ENCODE measurements at places on chromosomes 3 and 15. TPM values are rescaled to one million over a fixed set of nuclear protein-coding genes. Genes with fewer than 3 reads are reported as not detected.

DNA sequence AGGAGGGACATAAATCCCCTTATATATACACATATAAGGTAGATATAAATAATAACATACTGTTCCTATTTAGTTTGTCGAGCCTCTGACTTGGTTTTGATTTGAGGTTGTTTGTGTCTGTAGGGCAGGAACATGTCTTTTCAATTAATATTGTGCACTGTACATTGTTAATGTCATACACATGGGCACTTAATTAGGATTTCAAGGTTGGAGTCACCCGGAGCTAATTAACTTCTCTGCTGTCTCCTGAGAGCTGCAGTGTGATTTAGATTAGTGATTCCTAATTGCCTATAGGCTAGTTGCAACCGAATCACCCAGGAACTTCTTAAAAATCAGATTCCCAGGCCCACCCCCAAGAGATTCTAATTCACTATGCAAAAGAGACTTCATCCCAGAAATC is 50.4 kb upstream of the FILIP1L start:
- DNase-seq, result no peak

DNA sequence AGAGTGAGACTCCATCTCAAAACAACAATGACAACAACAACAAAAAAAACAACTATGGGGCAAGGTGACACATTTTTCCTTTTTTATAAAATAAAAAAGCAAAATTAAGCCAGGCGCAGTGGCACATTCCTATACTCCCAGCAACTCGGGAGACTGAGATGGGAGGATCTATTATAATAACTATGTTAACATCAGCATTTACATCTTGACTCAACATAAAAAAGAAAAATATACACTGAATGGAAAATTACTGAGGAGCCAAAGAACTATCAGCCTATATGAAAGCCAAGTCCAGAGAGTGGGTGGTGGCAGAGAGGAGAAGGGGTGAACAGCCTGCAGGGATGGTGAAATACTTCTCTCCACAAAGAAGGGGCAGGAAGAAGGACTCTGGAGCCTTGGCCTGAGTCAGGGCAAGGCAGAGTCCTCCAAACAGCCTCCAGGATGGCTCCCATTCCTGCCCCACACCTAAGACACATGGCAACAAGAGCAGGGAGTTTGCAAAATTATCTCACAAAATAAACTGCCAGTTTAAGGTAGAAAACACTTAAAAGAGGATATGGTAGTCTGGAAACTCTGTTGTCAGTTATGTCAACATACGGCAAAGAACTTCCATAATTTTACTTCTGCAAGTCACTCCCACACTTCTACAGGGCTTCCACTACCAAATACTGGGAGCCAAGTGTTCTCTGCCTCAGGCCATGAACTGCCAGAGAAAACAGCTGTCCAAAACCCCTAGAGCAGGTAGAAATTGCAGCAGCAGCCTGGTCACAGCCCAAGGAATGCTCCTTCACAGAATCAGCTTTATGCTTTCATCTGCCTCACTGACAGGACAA is 25.9 kb downstream of the HSPBAP1 start:
- DNase-seq, result no peak

PRTG gene
- 0.32 TPM for total RNA-seq

- DNase-seq, result no peak
These were observed 57.4 kb upstream of the BDH1 start for GRCh38 chr3:197613199-197613598.

GRCh38 chr15:61916104-61916503 is 144.1 kb downstream of the VPS13C start:
- DNase-seq, result no peak

DNA sequence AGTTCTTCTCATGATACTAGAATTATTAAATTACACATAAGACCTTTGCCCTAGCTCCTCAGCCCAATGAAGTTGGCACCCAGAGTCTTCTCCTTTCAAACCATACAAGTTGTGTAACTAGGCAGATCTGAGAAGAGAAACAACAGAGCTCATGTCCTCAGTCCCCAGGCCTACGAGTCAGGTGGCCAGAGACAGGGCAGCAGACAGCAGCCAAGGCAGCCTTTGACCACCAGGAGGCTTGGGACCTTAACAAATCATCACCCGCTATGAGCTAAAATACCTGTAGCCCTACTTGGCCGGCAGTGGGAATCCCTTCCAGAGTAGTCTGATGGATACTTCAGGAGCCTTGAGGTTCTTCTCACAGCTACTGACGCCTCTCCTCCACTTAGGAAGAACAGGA is 18.3 kb downstream of the STIMATE start:
- no peak for DNase-seq

GMPPB gene
- 127 TPM for total RNA-seq

- DNase-seq, result no peak
These were observed 249.1 kb downstream of the PLCL2 start for GRCh38 chr3:17133632-17134545.

DNA sequence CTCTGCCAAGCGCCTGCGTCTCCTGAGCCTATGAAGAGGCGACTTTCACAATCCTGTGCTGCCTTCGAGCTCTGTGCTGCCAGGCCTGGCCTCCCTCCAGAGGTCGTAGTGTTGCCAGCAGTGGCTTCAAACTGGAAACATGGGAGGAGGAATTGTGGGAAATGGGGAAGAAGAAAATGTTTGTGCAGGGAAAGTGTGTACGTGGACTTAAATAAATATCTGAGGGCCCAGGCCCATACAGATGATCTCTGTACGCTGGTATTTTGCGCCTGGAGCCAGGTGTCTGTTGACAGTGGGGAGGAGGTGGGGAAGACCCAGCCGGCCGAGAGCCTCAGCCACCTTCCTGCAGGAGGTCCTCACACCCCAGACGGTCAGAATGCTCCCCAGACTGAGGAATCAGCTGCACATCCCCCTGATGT is 44.6 kb downstream of the ZBTB38 start:
- peak; percentile 73 for DNase-seq

FBXO40 gene
- not detected for total RNA-seq

GRCh38 chr15:66126031-66126441 is 127.5 kb downstream of the MEGF11 start:
- DNase-seq, result no peak

DNA sequence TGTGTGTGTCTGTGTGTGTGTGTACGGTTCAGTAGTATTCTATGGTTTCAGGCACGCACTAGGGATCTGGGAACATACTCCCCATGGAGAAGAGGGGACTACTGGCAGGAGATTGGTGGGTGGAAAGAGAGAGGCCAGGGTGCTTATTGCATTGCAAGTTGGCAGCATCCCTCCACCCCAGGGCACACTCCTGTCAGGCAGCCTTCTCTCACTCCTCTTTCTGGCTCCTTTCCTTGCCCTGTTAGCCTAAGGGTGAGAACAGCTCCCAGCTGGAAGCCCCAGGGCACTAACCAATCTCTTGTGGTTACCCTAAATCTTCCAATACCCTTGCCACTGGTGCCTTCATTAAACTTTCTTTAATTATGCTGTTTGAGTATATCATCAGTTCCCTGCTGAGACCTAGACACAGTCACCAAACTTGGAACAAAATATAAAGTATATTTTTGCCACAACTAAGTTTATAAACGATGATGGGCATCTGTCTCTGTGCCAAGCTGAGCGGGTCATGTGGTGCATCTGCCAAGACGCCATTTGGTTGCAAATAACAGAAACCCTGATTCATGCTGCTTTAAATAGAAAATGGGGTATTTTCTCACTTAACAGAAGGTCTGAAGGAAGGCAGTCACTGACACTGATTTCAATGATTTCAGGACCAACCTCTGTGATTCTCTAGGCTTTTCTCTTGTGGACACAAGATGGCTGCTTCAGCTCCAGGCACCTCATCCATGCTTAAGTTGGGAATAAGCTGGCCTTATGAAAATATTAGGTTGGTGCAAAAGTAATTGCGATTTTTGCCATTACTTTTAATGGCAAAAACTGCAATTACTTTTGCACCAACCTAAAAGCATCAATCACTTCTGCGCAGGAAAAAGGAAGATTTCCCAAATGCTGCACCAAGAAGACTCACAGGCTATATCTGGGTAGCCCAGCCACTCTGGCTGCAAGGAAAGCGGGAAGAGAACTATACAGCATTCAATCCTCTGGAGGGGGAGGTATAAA is 476.9 kb upstream of the PROK2 start:
- DNase-seq, result no peak

TMEM62 gene
- total RNA-seq, result 33.0 TPM

NPAP1 gene
- not detected for total RNA-seq

GRCh38 chr3:135964160-135964955 is 1.2 kb upstream of the PPP2R3A start:
- DNase-seq, result no peak

- peak; percentile 87 for DNase-seq
These were observed 8.8 kb upstream of the ELP6 start for GRCh38 chr3:47522082-47522987.

DNA sequence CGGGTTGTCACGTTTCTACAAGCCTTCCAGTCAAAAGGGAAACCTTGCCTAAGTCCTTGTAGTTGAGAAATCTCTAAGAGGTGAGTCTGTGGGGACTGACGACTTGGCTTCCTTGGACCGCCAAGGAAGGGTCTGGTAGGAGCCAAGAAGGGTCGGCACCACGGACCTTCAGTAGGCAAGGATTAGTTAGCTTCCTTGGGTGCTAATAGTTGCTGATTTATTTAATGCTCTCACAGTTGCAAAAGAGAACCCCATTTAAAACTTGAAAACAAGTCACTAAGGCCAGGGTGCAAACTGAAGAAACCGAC is 361 bp upstream of the LCMT2 start:
- no peak for DNase-seq

DNA sequence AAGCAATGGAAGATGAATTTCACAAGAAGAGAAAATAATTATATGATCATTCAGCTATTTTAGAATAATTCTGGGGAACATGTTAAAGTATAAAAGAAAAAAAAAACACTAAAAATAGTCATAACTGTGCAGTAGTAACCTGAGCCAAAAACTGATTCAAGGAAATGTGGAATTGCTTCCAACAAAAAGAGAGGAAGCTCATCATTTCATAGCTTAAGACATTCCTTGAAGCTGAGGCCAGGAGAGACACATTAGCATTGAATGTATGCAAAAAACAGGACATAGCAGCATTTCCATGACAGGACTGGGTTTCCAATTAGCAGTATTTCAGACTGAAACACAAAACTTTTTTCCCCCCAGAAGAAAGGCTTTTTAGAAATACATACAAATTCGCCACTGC is 27.7 kb upstream of the LRRN1 start:
- DNase-seq, result no peak

GRCh38 chr15:43880406-43881194 is 53.8 kb downstream of the WDR76 start:
- no peak for DNase-seq

CELF6 gene
- 0.74 TPM for total RNA-seq

ZNF860 gene
- total RNA-seq, result 0.53 TPM

GRCh38 chr15:78406016-78406585 is 31.9 kb upstream of the IREB2 start:
- DNase-seq, result no peak

- no peak for DNase-seq
These were observed 18.4 kb upstream of the ABTB1 start for GRCh38 chr3:127654374-127654773.

GRCh38 chr15:63530752-63531299 is 26.4 kb downstream of the USP3 start:
- DNase-seq, result no peak

GRCh38 chr15:64527263-64527984 is 67.0 kb downstream of the ZNF609 start:
- DNase-seq, result no peak

GRCh38 chr15:93031103-93031464 is 57.9 kb downstream of the RGMA start:
- DNase-seq, result no peak

ZMYND10 gene
- 0.37 TPM for total RNA-seq

DNA sequence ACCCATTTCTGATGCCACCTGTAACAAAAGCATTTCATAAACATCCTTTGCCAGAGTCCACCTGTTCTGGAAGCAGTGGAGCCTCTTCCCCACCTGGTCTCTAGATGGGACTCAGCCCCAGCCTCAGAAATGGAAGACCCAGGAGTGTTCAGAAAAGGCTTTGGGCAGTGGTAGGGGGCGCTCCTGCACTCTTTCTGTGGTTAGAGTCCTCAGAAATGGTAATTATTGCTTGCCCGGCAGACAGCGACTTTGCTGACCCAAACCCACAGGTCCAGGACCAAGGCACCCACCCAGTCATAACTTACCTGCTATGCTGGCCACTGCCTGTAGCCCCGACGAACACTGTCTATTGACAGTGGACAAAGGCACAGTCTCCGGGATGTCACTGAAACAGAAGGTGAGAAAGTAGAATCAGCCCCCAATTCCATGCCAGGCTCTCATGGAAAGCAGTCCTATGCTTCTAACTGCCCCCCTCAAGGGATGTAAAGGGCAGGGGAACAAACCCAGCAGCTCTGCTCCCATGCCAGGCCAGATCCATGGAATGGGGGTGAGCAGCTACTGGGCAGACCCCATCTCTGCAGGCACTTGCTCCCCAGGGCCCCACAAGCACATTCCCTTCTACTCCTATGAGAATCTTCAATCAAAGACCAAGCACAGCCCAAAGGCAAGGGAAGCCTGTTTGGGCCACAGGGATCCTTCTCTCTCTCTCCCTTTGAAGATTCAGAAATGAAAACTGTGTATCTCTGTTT is 5.1 kb downstream of the ACAA1 start:
- peak; percentile 53 for DNase-seq

FRMD5 gene
- total RNA-seq, result 2.9 TPM

DNA sequence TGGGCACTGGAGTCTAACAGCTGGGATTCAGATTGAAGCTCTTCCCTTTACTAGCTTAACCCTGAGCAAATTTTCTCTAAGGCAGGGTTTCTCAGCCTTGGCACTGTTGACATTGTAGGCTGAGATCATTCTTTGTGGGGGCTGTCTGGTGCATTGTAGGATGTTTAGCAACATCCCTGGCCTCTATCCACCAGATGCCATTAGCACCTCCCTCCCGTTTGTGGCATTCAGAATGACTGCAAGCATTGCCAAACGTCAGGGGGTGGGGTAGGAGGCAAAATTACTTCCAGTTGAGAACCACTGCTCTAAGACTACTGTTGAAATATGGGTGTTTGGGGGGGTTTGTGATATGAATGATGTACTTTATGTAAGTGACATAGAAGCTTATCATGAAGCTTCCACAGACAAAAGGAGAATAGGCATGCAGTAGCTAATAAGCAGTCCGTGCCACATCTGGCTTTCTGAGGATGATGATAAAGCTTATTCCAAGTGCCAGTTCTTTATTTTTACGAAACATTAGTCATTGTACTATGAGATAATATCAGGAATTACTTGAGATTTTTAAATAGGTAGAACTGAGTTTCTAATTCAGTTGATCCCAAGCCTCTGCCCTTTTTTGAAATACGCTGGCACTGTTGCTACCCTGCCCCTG is 39.3 kb downstream of the NKIRAS1 start:
- DNase-seq, result no peak

CDCP1 gene
- 107 TPM for total RNA-seq

GRCh38 chr15:92652576-92652966 is 3.0 kb downstream of the FAM174B start:
- DNase-seq, result peak; percentile 15

GRCh38 chr3:58346368-58346767 is 13.7 kb downstream of the PXK start:
- DNase-seq, result no peak
